ENCODE measurements at places on chromosomes 12 and 14. TPM values are rescaled to one million over a fixed set of nuclear protein-coding genes. Genes with fewer than 3 reads are reported as not detected.

DNA sequence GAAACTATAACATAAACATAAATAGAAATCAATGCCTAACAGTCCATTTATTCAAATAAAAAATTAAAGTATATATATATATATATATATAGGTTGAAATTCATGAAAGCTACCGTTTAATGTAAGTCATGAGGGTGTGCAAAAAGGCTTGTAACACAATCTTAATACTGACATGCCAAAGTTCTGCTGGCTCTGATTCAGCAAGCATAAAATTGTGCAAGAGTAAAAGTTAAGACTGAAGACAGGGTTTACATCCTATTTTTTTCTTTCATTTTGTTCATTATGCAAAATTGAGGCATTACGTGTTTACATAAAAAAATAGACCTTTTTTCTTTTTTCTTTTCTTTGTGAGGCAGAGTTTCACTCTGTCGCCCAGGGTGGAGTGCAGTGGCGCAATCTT, 984.2 kb downstream of the FSCB start:
- no peak for DNase-seq

DNA sequence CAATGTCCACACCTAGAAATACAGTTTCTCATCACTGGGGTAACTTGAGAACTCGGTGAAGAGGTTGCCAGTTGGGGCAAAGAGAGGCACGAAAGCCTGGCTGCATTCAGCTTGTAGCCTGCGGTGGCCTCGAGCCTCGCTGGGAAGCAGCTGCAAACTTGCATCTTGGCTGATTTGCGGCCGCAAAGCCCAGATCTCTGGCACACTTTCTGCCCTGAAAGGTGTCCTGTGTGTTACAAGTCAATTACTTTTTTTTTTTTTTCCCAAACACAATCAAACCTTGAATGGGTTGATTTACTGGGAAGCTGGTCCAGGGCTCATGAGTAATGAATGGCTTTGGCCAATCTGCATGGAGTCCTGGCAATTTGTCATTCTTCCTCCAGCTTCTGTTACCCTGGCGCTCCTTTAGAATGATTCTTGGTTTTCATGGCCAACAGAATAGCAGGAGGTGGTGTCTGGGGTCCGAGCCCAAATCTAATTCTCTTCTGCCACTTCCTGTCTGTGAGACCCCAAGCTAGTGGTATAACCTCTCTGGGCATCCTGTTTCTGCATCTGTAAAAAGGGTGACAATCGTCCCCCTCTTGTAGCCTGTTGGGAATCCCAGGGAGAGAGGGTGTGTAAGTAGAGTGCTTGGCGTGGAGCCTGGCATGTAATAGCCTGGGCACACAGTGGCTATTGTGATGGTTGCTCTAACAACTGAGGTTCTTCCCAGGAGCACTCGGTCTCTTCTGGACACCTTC, 6.7 kb downstream of the BCL7A start:
- DNase-seq, result no peak

- DNase-seq, result peak; percentile 16
These were observed 175.3 kb upstream of the RTL1 start for GRCh38 chr14:101078892-101079221.

GRCh38 chr12:49952391-49953055, 2.0 kb downstream of the AQP2 start:
- DNase-seq, result no peak

- no peak for DNase-seq
These were observed 85.0 kb downstream of the RNF34 start for GRCh38 chr12:121484967-121485366.

DNA sequence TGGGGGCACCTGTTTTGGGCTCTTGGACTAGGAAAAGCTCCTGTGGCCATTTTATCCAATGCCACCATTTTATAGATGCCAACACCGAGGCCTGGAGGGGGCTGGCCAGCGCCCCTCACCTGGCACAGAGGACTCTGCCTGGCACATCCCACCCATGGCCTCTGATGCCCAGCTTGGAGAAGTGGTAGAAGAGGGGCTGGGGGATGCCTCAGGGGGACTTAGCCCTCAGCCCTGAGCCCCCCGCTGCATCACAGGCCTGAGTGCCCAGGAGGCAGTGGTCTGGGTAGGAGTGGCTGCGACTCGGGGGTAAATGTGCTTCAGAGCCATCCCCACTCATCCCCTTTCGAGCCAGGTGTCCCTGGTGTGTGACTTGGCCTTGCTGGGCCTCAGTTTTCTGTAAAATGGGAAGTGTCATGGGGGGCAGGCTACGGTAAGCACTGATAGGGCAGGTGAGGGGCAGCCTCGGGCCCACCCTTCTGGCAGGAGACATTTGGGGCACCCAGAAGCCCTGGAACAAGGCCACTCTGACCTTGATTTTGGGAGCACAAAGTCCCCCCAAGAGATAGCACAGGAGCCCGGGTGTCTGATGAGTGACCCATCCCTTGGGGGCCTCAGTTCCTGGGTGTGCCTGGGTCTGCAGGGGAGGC, 22.5 kb downstream of the SH2B3 start:
- DNase-seq, result no peak

- no peak for DNase-seq
These were observed 52.1 kb downstream of the DERA start for GRCh38 chr12:15963271-15963670.

DNA sequence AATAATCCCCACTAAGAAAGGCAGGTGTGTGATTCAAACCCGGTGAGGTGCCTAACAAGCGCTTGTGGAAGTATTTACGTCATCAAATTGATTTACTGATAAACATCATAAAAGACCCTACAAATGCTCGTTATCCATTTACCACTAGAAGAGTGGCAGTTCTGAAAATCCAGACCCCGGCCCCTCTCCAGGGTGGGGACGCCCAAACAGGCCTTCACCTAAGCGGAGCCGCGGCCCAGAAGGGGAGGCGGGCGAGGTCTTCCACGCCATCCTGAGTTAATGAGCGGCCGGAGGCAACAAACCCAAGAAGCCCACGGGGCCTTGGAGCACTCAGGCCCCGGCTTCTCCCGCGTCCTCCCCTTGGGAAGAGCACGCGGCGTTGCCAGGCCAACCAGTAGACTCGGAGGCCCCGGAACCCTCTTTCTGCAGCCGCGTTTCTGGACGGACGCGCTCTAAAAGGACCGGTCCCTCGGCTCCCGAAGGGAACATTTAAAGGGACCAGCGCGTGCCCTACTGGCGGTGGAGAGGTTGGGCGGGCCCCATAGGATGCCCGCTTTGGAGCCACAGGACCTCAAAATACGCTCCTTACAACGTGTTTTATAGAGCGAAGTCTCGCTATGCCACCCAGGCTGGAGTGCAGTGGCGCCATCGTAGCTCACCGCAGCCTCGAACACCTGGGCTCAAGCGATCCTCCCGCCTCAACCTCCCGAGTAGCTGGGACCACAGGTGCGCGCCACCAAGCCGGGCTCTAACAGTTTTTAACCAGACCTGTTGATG, 3.5 kb downstream of the PTPN21 start:
- DNase-seq, result peak; percentile 74

- DNase-seq, result no peak
These were observed 29.7 kb downstream of the RBM19 start for GRCh38 chr12:113936460-113936859.

DNA sequence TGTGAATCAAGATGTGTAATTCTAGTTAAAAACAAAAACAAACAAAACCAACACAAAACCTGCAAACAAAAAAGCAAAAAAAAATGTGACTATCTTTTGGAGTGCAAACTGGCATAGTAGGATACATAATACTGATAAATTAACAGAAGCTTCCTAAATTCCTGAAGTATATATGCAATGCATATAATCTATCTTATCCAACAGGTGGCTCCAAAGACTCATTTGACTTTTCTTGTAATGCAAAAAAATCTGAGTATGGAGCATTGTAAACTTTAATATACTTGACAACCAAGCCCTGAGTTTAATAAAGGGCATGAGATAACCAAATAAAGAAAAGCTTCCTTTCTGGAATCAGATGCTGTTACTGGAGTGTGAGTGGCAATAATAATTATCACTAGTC, 1003.6 kb downstream of the FSCB start:
- no peak for DNase-seq

- DNase-seq, result no peak
These were observed 55.9 kb downstream of the TMCC3 start for GRCh38 chr12:94594443-94594825.

- peak; percentile 40 for DNase-seq
These were observed 45.5 kb upstream of the FAR2 start for GRCh38 chr12:29103539-29103974.

GRCh38 chr12:21786041-21786531, 11.6 kb upstream of the KCNJ8 start:
- no peak for DNase-seq

DNA sequence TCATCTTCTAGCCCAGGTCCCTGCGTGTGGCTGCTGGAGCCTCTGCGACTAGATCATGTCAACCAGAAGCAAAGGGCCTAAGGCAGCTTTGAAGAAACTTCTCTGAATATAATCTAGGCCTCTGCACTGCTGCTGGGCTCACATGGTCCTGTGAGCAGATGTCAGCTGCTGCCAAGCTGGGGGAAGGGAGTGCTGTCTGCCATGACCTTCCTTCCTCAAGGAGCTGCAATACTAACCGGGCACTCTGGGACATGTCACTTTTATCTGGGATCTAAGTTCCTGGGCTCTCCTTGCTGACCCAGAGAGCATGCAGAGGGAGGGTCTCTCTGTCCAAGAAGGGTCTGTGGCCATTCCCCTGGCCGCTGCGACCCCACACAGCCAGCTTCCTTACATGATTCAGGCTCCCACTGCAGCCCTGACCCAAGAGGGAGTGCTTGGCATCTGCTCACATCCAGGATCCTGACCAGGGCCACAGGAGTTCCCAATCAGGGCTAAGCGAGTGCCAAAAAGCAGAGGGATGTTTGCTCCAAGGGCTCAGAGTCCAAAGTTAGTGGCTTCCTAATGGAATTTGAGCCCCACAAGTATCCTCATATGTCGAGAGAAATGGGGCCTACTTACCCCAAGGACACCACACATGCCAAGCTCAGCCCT, 74.0 kb downstream of the PLEKHG3 start:
- no peak for DNase-seq

DNA sequence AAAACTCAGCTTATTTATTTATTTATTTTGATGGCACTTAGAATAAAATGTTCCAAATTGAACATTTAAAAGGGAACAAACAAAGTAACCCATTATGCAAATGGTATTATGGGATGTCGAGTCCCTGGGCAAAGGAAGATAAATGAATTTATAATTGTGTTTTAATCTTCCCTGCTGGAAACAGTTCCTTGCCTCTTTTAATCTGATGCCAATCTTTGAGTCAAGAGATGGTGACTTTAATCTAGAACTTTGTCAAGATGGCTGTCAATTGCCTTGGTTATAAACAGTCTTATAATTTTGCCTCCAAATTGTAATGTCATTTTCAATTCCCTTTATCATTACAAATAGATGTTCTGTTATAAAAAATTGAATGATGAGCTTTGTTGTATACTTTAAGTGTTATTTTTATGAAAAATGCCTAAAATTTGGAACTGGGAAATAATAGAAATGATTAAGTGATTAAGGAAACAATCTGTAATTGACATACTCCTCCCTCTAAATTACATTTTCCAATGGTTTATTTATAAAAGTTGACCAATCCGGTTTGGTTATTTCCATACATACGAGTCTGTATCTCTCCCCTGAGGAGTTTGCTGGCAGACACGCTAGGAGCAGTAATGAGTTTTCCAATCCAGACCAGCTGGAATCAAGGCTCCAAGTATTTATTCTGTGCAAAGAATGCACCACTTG, 134.9 kb upstream of the FRMD6 start:
- no peak for DNase-seq

- DNase-seq, result no peak
These were observed 42.0 kb downstream of the GPHB5 start for GRCh38 chr14:63276492-63277342.

GRCh38 chr12:91040096-91040755, 17.6 kb downstream of the KERA start:
- DNase-seq, result no peak

- DNase-seq, result no peak
These were observed 85.4 kb downstream of the CRACR2A start for GRCh38 chr12:3667485-3667884.

DNA sequence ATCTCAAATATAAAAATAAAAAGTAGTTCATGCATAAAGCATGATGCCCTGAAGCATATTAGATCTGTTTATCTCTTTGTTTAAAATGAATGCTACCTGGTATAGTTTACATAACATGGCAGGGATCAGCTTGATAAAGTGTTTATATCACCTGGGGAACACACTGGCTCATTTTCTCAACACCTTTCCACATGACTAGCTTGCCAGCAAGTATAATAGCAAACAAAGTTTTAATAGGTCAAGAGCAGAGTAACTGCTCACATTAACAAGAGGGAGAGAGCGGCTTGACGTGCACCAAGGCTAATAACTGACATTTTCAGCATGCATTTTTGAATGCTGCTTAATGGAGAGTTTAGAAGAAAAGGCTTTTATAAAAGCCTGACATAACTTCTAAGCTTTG, 246.4 kb downstream of the EGLN3 start:
- no peak for DNase-seq

DNA sequence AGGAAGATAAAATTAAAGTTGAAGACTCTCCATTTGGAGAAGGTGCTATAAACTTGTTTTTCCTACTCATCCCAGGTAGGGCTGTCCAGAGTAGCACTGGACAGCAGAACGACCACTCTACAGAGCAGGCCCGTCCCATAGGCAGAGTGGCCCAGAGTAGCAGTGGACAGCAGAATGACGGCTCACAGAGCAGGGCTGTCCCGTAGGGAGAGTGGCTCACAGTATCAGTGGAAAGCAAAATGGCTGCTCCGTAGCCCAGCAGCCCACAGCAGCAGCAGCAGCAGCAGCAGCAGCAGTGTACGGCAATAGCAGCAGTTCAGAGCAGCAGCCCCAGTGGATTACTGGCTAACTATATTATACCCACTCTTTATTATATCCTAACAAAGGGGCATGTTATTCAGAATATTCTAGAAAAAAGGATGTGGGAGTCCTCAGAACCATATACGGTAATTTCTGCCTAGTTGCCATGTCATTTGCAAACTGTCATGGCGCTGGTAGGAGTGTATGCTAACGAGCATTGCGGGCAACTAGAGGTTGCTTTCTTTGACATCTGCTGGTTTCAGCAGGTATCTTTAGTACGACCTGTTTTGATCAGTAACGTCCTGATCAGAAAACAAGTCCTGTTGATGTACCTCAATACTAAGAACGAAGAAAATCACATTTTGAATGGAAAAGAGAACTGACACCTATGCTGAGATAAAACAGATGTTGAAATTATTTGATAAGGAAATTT, 567.3 kb downstream of the SLC16A7 start:
- no peak for DNase-seq

GRCh38 chr12:128381946-128382345, 115.0 kb downstream of the TMEM132C start:
- no peak for DNase-seq

DNA sequence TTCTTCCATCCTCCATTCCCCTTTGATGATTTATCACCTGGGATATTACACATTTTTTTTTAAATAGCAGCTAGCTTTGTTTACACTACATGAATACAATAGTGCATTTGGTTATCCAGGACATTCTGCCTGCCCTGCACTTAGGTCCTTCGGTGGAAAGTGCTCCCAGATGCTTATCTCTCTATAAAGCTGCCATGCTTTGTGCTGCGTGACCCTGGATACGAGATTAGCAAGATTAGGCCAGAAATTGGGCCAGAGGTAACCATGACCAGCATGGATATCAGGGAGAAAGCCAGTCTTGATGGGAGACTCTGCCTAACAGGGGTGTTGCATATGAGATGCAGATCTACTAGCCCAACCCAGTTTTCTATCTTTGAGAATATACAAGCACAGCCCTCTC, 12.1 kb upstream of the KRT83 start:
- no peak for DNase-seq

Gene WSCD2
- total RNA-seq, result not detected

Gene KRT77
- not detected for total RNA-seq

Gene NTF3
- total RNA-seq, result not detected

Gene ANAPC5
- 125 TPM for total RNA-seq

Gene RDH16
- total RNA-seq, result 0.93 TPM

Gene POLE
- total RNA-seq, result 164 TPM

Gene SLC6A13
- total RNA-seq, result not detected

Gene DAD1
- total RNA-seq, result 240 TPM

Gene SERPINA12
- total RNA-seq, result not detected

Measured in activated naive CD4-positive, alpha-beta T cell treated with anti-CD3 and anti-CD28 coated beads, Interleukin-2, amount 50 U/mL, for 72 hours (primary cell).